ENCODE measurements at places on chromosomes 5 and 9. TPM values are rescaled to one million over a fixed set of nuclear protein-coding genes. Genes with fewer than 3 reads are reported as not detected.

LCN9 gene
- not detected for total RNA-seq

SLC25A2 gene
- total RNA-seq = 0.62 TPM

TUT7 gene
- 18.8 TPM for total RNA-seq

MLANA gene
- not detected for total RNA-seq

GABRA6 gene
- total RNA-seq = not detected

COL15A1 gene
- 24.0 TPM for total RNA-seq

PCDHGB2 gene
- total RNA-seq = 11.1 TPM

ANKRD34B gene
- 0.62 TPM for total RNA-seq

MVB12B gene
- total RNA-seq = 18.8 TPM

DNA sequence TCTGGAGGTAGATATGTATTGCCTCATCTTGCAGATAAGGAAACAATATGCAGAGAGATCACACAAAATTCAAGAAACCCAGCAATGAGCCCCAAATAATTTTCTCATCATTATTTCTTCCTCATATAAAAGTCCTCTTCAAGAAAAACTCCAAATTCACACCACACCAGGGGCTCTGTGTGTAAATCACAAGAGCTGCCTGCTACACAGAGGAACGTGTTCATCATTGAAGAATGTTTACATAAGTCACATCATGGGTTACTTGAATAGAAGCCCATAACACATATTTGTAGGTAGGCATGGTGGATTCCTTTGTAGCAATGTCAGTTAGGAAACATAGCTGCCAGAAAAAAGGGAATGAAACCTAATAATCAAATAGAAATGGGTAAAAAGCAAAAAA is 308.1 kb upstream of the TLE4 start:
- no peak for DNase-seq

DNA sequence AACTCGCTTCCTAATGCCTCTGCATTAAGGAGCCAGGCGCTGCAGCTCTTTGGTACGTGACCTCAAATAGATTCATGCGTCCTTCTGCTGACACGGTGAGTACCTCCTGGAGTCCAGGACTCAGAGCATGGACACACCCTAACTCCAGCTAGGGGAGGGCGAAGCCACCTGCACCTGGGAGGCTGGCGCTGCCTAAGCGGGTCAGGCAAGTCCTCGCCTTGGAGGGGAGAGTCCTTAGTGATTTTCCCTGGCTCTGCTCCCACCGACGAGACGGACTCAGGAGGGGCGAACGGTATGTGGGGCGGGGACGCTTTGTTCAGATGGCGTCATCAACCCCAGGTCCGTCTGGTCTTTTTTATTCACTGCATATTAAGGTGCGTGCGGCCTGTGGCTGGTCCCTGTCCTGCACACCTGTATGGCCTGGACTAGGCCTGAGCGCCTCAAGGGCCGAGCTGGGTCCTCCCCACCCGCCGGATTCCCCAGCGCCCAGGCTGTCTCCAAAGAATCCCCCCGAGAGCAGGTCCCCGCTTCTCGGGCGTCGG is 50.3 kb downstream of the NSUN2 start:
- DNase-seq = no peak

- DNase-seq = no peak
These were observed 114.6 kb upstream of the SPOCK1 start for GRCh38 chr5:137613554-137614265.

DNA sequence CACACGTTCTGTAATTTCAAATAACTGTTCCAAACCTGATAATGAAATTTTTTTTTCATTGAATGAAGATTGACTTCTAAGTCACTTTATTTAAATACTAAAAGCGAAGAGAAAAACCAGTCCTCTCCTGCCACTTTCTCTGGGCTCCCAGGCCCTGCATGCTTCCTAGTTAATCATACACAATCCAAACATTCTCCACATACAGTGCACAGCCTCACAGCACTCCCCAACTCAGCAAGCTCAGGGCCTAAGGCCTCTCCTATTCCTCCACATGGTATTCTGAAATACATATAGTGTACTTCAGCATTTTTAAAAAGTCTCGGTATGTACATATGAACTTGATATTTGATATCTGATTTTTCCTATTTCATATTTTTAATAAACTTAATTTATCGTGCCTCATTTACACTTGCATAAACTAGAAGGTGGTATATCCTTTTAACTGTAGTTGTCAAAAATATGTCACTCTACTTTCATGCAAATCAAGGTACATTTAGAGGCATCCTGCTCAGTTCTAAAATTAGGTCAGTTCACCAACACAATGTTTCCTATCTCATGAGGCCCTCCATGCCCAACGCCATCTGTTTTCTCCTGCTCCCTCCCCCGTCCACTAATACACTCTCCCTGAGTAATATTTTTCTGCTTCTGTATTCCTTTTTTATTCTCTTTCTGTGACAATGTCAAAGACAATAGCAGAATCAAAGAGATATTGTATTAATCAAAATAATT is 206.7 kb downstream of the ARRDC3 start:
- DNase-seq = no peak

DNA sequence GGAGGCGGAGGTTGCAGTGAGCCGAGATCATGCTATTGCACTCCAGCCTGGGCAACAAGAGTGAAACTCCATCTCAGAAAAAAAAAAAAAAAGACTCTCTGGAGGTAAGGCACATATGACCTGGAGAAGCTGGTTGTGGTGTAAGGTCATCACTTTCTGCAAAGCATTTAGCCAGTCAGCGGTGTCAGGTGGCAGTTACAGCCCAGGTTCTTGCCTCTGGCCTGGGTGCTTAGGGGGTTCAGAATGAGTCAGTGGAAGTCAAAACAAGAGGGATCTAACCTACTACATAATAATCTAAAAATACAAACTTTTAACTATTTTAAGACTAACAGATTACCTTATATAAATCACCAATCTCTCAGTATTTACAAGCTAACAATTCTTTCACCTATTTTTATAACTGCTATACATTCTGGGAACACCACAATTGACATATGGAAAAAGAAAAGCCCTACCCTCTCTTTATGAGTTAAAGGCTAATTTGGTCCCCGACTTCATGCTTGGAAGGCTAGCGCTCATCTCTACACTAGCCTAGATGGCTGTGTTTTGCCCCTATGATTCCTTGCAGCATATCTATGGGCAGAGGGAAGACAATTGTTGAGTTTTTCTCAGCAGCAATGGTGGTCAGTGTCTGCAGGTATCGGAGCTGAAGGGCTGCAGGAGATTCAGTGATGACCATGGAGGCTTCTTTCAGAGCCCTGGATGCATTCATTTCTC is 29.2 kb downstream of the STOM start:
- DNase-seq = no peak

DNA sequence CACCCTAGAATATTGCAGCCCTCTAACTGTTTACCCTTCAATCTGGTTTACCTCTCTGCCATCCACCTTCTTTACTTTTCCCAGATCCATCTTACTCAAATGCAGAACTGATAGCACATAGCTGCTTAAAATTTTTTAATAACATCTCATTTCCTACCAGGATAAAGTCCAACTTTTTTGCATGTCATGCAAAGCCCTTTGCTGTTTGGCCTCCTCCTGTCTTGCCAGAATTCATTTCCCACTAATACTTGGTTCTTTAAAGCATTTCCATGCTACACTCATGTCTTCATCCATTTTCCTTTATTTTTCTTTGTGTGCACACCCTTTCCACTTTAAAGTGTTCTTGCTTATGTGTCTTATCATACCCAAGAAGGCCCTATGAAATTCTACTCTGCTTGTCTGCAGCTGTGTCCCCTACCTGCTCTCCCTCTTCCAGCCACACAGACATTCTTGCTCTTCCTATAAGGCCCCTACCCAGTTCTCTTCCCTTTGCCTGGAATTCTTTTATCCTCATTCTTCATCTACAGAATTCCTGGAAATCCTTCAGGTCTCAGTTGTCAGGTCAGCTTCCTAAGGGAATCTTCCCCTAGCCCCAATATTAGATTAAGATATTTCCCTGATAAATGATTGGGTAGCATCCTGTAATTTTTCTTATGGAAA is 50.3 kb downstream of the TLE4 start:
- no peak for DNase-seq

DNA sequence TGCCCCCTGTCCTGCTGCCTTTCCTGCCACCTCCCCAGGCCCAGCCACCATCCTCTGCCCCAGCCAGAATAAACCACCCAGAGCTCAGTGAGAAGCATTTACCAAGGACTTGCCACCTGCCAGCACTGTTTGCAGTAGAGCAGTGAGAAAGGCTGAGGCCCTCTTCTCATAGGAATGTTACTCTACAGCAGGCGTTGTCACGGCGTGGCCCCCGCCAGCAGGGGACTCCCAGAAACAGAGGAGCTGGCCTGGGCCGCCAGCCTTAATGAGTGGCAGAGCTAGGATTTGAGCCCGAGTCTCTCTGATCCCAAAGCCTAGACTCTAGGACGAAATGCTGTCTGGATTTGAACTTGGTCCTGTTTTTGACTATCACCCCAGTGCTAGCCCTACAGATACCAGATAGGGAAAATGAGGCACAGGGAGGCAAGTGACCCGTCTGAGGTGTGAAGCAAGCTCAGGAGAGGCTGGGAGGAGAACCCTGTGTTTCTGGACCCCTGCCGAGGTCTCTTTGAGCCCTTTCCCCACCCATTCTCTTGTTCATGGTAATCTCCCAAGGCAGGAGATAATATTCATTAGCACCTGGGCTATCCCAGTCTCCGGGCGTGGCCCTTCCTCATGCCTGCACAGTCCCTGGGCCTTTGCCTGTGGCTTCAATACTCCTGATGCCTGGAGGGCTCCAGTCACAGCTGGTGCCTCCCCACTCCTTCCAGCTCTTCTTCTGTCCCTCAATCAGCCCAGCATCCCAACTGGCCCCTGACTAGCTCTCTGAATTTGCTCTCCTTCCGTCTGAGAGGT is 30.7 kb downstream of the HRH2 start:
- DNase-seq = no peak

DNA sequence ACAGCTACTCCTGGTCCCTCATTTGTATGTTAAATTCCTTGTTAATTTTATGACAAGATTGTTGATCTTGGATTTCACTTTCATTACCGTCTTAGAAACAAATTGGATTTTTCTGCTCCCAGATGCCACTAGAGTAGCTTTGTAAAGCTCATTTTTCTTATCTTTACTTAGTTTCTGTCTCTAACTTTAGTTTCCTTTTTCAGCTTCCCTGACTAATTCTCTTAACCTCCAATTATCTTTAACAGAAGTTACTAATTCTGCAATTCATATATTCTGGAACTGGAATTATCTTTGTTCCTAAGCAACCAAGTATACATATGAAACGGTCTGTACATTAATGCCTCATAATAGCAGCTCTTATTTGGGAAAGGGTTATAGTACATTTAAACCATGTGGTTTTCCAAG is 16.7 kb downstream of the ITGA1 start:
- no peak for DNase-seq

GRCh38 chr5:17995997-17996396 is 361.7 kb downstream of the TAF11L14 start:
- DNase-seq = no peak

DNA sequence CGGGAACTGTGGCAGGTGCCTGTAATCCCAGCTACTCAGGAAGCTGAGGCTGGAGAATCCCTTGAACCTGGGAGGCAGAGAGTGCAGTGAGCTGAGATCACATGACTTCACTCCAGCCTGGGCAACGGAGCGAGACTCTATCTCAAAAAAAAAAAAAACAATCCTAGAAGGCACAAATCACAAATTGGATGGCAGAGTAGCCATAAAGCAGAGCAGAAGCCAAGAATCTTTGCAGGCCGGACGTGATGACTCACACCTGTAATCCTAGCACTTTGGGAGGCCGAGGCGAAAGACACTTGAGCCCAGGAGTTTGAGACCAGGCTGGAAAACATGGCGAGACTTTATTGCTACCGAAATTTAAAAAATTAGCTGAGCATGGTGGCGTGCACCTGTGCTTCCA is 9.2 kb upstream of the FUBP3 start:
- DNase-seq = no peak

DNA sequence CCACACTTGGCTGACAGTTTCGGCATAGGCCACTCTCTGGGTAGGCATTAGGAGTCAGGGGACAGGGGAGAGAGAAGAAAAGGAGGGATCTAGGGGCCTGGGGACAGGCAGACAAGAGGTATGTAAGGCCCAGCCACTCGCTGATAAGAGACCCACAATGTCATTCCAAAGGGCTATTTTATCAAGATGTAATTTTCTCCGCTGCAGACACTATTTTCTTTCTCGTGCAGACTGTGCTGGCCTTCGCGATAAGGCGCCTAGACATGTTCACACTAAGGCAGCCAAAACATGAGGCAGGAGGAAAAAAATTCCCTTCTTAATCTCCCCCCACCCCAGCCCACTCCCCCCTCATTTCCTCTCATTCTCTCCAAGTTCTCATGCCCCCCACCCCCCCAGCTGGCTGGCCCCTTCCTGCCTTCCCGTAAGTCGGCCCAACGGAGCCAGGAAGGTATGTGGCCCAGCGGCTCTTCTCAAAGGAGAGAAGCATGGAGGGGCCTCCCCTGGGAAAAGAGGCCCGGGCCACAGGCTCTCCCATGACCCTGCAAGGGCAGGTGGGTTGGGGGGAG is 44.9 kb upstream of the SYNPO start:
- peak; percentile 59 for DNase-seq

- no peak for DNase-seq
These were observed 142.9 kb downstream of the OLFM1 start for GRCh38 chr9:135230386-135230765.

GRCh38 chr9:95606489-95607350 is 89.9 kb upstream of the PTCH1 start:
- no peak for DNase-seq

DNA sequence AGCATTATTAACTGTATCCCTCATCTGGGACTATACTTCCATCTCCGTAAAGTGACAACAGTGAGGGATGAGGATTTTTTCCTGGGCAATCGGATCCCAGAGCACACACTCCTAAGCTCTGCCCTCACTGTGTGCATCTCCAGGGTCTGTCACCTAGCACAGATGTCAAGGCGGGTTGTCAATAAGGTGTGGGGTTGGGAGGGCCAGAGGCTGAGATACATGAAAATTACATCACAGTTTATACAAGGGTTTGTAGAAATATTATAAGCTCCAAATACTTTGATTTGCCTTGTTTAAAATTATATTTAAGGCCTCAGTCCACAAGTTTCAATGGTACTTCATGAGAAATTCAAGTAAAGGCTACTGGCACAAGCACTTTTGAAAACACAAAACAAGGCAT is 4.5 kb downstream of the ADAMTS12 start:
- no peak for DNase-seq

- peak; percentile 75 for DNase-seq
These were observed 47.5 kb downstream of the DAB2IP start for GRCh38 chr9:121698627-121699570.

- no peak for DNase-seq
These were observed 2.0 kb downstream of the PCDHGC3 start for GRCh38 chr5:141477815-141478214.

GRCh38 chr5:133840168-133840567 is 128.3 kb downstream of the C5orf15 start:
- DNase-seq = no peak

- no peak for DNase-seq
These were observed 226.6 kb upstream of the PPP1R2B start for GRCh38 chr5:156623381-156624040.

- DNase-seq = no peak
These were observed 91.6 kb upstream of the NR4A3 start for GRCh38 chr9:99730062-99730461.

All from endothelial cell (in vitro differentiated cells).